Epithelial cell of proximal tubule (primary cell): ENCODE measurements at places on chromosomes 12 and 14. TPM values are rescaled to one million over a fixed set of nuclear protein-coding genes. Genes with fewer than 3 reads are reported as not detected.

- DNase-seq, result no peak
These were observed 26.1 kb upstream of the EIF4B start for GRCh38 chr12:52980096-52980649.

GRCh38 chr12:91225316-91225715 is 42.7 kb upstream of the DCN start:
- no peak for DNase-seq

DNA sequence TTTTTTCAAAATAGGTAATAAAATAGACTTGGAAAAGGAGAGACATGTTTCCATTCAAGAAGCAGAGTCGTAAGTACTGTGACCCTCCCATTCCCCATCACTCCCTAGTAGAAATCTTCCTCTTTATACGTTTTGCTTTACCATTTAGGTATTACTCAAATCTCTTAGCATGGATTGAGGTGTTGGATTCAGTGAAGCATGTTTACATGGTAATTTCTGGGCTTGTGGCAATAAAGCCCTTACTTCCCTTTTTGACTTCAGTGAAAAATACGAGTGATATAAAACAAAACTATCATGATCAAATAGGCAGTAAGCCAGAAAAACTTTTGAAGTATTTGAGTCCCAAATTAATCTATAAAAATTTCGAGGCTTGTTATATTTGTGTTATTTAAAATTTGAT is 27.4 kb downstream of the RAB21 start:
- DNase-seq, result no peak

CLEC7A gene
- not detected in 2 replicates for total RNA-seq

EID3 gene
- total RNA-seq, result 1.1 and 1.3 TPM in 2 replicates

- DNase-seq, result no peak
These were observed 53.7 kb downstream of the SYT1 start for GRCh38 chr12:78918268-78918667.

- no peak for DNase-seq
These were observed 8.4 kb upstream of the NR4A1 start for GRCh38 chr12:52042706-52043385.

DNA sequence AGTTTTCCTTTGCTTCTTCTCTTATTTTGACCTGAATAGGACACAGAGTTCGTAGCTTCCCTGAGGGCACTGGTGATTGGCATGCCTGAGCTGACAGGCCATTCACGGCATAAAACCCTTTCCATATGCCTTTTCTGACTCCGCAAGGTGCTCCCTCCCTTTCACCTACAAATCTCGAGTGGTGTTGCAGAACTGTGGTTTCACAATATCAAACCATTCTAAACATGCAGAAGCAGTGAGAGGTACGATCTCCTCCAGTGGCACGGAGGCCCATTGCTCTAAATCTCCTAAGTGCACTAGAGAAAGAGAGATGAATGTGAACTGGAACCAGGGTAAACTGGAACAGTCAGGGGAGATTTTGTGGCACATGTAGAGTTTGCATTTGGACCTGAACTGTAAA is 23.9 kb downstream of the CLSTN3 start:
- no peak for DNase-seq

DNA sequence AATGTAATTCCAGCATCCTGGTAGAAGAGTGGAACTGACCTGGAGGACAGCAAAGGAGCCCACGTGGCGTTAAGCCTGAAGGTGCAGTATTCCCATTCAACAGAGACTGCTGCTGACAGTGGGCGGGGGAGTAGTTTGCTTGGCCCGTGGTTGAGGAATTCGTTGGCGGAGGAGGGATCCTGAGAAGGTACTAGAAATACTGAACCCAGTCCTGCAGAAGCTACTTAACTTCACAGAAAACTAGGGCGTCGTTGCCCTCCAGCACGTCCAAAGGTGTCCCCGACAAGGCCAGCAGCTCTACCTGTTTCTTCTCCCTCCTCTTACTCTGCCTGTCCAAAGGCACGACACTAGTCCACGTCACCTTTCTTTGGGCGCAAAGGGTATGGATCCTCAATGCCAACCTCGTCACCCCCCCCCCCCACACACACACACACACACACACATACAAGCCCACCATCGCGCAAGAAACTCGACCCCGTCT is 303 bp downstream of the PUS7L start:
- peak; percentile 0 for DNase-seq

DNA sequence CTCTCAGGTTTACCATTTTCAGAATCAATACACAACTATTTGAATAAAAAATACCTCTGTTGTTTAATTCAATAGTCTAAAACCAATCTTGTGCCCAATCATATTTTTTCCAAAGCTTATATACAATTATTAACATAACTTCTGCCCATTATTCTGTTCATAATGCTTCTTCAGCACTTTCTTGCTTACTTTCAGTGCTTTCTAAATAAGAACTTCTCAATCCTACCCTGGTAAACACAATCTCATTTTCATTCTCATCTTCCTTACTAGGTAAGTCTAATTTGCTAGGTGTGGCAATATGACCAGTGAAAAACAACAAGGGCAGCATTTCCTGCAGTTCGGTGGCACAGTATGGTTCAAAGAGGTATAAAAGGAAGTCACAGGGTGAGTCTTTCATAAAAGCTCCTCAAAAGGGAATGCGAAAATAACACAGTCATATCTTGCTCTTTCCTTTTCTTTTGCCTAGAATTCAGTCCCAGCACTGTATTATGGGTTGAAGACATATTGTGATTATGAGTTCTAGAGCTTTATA is 103.5 kb downstream of the FOXG1 start:
- DNase-seq, result no peak

DNA sequence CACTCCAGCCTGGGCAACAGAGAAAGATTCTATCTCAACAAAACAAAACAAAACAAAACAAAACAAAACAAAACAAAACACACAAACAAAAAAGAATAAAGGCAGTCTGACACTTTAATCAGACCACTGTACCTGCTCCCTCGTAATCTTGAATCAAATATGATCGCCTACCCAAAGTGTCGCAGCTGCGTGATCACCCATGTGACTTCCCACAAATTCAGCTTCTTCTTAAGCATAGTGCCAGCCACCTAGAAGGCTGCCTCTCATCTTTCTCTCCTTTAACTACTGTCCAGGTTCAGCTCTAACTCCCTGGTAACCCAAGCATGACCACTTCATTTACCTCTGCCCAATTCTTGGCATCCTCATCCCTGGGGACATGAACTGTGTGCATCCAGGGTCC is 37.4 kb downstream of the FMNL3 start:
- DNase-seq, result no peak

GRCh38 chr14:103483600-103483999 is 39.0 kb downstream of the CKB start:
- no peak for DNase-seq

- no peak for DNase-seq
These were observed 78.9 kb downstream of the SNAPC1 start for GRCh38 chr14:61841145-61841544.

GRCh38 chr12:66848967-66849366 is 170.1 kb upstream of the GRIP1 start:
- DNase-seq, result no peak

DNA sequence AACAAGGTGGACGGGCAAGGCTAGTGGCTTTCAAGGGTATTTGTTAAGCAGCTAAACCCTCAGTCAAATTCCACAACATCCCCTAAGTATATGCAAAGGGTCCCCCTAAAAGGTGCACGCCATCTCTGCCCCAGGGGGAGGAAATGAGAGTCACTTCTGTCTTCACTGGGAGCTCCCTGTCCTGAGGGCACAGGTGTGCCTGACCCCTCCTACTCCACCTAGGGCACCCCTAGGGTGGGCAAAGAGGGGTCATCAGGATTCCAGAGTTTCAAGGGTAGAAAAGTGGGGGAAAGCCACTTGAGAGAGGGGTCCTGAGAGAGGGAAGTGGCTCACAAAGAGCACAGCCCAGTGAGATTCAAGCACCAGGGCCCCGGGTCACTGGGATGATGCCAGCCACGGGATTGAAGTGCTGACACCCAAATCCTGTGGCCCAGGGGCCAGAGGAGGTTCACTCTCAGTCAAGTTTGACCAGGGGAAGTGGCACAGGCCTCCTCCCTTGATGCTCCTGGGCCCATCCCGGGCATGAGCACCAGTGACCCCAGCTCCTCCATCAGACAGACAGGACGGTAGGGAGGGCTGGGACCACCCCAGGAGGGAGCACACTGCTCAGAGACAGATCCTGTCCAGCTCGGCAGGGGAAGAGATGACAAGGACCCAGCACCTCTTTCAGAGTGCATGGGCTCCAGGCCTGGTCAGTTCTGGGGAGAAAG is 82.3 kb upstream of the BCL11B start:
- no peak for DNase-seq

DNA sequence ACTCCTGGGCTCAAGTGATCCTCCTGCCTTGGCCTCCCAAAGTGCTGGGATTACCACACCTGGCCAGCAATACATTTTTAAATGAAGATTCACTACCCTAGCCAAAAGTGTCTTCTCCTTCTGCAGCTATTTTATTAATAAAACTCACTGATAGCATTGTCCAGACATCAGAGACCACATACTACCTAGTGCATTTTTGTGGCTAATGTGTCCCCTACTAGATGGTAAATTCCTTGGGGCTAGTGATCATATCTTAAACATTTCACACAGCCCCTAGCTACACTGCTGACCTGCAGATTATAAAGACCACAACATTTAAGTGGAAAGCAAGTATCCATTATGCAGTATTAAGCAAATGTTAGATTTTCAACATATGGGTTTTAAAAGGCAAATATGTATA is 17.0 kb downstream of the DTD2 start:
- DNase-seq, result no peak

DNA sequence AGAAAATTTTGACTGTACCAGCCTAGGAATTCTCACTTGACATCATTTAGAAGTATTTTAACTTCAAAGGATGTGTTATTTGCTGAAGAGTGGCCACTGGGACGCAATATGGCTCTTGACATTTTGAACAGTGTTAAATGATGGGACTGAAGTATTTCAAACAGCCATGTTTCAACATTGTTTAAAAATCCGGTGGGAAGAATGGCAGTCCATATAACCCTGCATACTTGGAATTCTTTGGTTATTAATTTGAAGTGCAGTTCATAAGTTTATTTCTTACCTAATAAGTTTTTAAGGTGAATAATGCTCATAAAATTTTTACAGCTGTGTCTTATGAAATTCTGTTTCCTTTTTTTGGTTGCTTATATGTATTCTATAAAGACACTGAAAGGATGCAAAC is 8.3 kb downstream of the TMTC2 start:
- DNase-seq, result no peak

INHBE gene
- 0.29 TPM in 1 of 2 replicates, not detected in the other for total RNA-seq

- DNase-seq, result no peak
These were observed 23.7 kb downstream of the GYS2 start for GRCh38 chr12:21580748-21581516.

DNA sequence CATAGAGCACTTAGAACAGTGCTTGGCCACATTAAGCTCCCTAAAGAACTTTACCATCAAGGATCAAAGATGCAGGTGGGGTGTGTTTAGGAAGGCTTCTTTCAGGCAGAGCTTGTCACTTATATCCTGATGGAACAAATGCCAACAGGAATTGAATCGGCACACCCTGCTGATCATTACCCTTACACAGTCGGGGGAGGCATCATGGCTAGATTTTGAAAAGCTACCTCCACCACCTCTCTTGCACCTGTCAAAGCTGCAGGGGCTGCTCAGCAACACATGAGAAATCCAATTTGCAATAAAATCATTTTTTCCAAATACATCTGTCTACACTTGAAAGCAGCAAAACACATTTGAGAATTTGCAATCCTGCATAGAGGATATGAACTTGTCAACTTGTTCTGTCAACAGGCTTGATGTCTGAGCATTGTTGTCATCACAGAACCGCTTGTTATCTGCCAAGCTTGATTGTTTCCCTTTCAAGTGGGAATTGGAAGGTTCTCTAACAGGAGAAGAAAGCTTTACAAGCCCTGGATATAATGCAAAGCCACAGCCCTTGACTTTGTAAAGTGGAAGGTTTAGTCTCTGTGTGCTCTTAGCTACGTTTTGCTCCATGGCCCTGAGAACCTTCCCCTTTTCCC is 24.6 kb upstream of the TRIM9 start:
- no peak for DNase-seq

DNA sequence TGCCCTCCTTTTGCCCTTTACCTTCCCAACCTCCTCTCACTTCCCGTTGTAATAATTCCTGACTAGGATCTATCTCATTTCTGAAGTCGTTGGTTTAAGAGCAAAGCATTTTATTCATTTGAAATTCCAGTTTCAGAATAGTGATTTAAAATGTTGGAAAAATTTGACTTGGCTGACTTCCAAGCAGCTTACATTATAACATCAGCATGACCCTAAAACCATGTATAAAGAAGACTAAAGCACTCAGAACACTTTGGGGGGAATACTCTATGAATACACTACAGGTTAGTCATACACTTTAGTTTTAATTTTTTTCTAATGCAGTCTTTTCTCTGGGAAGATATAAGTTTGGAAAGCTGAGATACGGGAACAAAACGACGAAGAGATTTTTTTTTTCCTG is 161.1 kb downstream of the BTG1 start:
- no peak for DNase-seq

DNA sequence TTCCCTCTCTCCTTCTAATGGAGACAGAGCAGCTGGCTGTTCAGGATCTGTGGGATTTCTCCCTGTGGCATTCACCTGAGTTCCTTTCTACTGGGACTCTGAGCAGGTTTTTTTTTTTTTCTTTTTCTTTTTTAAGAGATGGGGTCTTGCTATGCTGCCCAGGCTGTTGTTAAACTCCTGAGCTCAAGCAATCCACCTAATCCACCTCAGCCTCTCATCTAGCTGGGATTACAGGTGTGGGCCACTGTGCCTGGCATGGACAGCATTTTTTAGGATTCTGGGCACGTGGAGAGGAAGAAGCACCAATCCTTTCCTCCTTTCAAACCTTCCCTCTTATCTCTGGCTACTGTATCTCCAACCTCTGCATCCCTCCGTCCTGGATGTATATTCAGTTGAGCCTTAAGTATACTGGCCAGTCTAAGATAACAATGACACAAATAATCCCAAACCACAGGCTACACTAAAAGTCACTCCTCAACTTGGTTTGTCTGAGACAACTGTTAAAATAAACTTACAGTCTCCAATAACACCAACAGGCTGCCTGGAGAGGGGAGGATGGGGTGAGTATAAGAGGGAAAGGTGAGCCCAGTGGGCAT is 16.4 kb upstream of the CELA1 start:
- no peak for DNase-seq

KRT80 gene
- 18.0 and 32.1 TPM in 2 replicates for total RNA-seq

TCTN1 gene
- 11.4 and 15.3 TPM in 2 replicates for total RNA-seq

COQ6 gene
- 27.3 and 38.1 TPM in 2 replicates for total RNA-seq

TBK1 gene
- 15.0 and 16.7 TPM in 2 replicates for total RNA-seq

KRT7 gene
- total RNA-seq, result 495 and 768 TPM in 2 replicates

DNA sequence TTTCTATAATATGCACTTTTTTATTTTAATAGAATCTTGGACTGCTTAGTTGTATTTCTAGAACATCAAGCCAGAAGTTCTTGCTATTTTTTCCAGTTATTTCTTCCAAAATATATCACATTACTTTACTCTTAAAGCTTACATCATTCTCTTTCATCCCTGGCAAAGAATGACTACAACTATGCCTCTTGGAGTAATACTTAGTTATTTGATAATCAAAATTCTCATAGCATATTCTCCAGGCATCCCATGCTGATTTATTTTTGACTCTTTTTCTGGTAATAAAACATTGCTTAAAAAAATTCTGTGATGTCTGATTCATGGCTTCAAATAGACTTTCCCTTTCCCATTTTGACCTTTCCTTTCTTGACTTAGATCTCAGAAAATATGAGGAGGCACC is 118.7 kb upstream of the TSPAN8 start:
- DNase-seq, result no peak

GRCh38 chr12:32198555-32198954 is 91.9 kb downstream of the BICD1 start:
- peak; percentile 31 for DNase-seq
